ENCODE measurements at places on chromosomes 12 and 14.

GRCh38 chr12:4974217-4974616 is 64.5 kb downstream of the KCNA1 start:
- DNase-seq, result peak; percentile 53

DNA sequence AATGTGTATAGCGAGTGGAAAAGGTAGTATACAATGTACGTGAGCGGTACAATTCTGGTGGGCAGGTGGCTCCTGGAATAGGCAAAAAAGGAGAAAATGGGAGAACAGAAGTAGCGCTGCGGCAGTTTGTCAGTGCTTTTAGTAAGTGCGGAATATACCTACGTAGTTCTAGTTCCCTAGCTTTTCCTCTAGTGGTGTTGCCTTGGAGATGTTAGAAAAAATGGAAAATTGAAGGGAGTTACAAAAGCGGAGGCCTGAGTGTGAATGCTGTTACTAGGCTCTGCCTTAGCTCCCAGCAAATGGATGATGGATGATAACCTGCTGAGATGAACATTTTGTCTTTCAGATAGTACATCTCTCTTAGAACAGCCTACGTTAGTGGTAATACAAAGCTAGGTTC is 1.1 kb downstream of the TTC8 start:
- no peak for DNase-seq

DNA sequence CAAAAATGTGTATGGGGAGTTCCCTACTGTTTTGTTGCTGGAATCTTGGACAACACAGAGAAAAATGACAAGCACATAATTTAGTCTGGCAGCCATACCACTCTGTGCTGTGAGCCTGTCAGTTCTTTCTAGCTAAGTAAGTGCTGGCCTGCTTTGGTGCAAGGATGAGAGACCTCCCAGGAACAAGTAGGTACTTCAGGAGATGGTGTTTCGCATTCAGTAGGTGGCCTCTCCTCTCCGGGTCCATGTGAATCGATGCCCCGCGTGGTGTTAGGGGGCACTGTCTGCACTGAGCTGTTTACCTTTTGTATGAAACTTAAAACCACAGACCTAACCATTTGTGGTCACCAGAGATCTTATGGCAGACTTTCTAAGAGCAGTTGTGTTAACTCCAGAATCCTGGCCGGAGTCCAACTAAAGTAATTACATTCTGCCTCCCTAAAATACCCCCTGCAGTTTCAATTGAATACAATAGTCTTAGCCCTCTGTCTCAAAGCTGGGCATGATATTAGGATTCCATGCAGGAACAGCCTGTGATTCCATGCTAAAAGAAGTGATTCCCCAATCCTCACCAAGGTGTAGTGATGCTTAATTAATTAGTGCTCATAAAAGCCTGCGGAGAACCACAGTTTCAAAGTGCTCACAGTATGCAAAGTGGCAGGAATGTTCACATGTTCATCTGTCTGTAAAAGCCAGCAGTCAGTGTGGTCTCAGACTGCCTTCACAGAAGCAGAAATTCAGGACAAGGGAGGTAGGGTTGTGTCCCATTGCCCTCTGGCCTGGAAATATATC is 64.2 kb downstream of the LLPH start:
- DNase-seq, result no peak

- no peak for DNase-seq
Measured at GRCh38 chr14:68685419-68686204, 107.3 kb downstream of the ZFP36L1 start.

DNA sequence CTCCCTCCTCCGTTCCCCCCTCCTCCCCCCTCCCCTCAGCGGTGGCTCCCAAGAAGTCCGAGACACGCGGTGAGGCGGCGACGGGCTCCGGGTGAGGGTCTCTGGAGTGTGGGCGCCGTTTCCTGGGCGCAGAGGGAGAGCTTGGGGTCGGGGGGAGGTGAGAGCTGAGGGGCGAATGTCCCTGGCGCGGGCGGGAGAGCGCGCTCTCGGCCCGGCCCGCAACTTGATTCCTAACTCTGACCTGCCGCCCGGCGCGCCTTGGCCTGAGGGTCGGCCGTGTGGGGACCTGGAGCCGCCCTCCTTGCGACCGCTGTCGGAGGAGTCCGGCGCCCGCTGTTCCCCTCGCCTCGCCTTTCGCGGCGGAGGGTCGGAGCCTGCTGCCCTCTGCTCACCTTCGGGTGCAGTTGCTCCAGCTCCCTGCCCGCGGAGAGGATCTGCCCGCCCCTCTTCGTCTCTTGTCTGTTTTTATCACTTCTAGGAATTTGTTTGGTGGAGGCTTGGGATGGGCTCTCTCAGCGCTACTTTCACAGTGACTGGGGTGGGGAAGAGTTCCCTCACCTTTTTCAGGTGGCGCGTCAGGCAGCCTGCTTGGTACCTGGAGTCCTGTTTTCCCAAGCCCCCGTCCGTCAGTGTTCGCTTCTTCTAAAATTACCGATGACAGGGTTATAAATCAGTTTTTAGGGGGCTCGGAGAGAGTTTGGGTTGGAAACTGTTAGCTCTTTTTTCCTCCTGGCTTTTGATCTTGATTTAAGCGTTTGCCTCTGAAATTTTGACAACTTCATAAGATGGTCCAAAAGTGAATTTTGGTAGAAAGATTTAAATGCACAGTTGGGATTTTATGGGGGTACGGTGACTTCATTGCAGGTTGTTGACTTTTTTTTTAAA is 495 bp downstream of the ADIPOR2 start:
- no peak for DNase-seq

- DNase-seq, result no peak
Measured at GRCh38 chr12:106865683-106866082, 90.0 kb upstream of the TMEM263 start.

GRCh38 chr14:20606190-20606901 is 15.2 kb upstream of the RNASE12 start:
- DNase-seq, result no peak
